ENCODE measurements at places on chromosomes 7 and 10. TPM values are rescaled to one million over a fixed set of nuclear protein-coding genes. Genes with fewer than 3 reads are reported as not detected.

Gene ZYX
- 37.0 TPM for total RNA-seq

Gene ZNF425
- total RNA-seq: 1.9 TPM

Gene TLL2
- 0.12 TPM for total RNA-seq

Gene USP6NL
- 12.5 TPM for total RNA-seq

Gene KEL
- total RNA-seq: not detected

Gene RASA4B
- total RNA-seq: 0.89 TPM

Gene EVX1
- not detected for total RNA-seq

Gene GRM8
- not detected for total RNA-seq

Gene PLCE1
- 2.2 TPM for total RNA-seq

Gene TSPAN12
- 1.2 TPM for total RNA-seq

Gene MOGAT3
- not detected for total RNA-seq

Gene SPDYE2B
- not detected for total RNA-seq

Gene POLR2J2
- 3.2 TPM for total RNA-seq

Gene HOXA6
- 1.7 TPM for total RNA-seq

Gene CHRM2
- 2.2 TPM for total RNA-seq

Gene HOXA3
- 1.2 TPM for total RNA-seq

Gene MACC1
- under 0.01 TPM for total RNA-seq

Gene HMX2
- total RNA-seq: not detected

Gene FAM221A
- 2.0 TPM for total RNA-seq

Gene CRHR2
- total RNA-seq: not detected

Gene EPHA1
- total RNA-seq: 0.33 TPM

Gene MLXIPL
- total RNA-seq: not detected

Gene OR13A1
- not detected for total RNA-seq

Gene UNC5B
- total RNA-seq: 11.2 TPM

Gene LIPM
- not detected for total RNA-seq

Gene PDZD7
- total RNA-seq: 1.4 TPM

Gene CYP3A4
- not detected for total RNA-seq

Gene TAS2R3
- total RNA-seq: 0.44 TPM

Gene SOSTDC1
- total RNA-seq: not detected

Gene GPR26
- not detected for total RNA-seq

Gene CPN1
- not detected for total RNA-seq

Gene NDUFB2
- 179 TPM for total RNA-seq

Gene ST8SIA6
- not detected for total RNA-seq

Gene TEX36
- total RNA-seq: not detected

Gene CDK14
- total RNA-seq: 49.6 TPM
